Activated CD4-positive, alpha-beta T cell treated with anti-CD3 and anti-CD28 coated beads for 24 hours (primary cell): ENCODE measurements at places on chromosomes 12 and 14.

DNA sequence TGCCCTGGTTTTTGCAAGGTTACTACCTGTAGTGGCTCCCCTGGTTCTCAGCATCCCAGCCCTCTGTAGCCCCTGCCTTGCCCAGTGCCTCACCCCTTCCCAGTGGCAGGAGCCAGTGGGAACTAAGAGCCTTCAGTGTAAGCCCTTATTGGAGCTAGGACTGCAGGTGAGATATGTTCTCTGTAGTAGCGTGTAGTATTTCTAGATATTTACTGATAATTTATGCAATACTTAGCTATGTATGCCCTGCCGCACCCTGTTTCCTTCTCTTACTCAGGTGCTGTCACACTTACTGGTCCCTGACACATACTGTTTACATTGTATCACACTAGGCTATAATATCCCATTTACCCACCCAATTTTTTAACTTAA lies 3.6 kb downstream of the BMAL2 start:
- no peak for DNase-seq

GRCh38 chr14:29926228-29926627 lies 1.4 kb downstream of the PRKD1 start:
- no peak for DNase-seq

DNA sequence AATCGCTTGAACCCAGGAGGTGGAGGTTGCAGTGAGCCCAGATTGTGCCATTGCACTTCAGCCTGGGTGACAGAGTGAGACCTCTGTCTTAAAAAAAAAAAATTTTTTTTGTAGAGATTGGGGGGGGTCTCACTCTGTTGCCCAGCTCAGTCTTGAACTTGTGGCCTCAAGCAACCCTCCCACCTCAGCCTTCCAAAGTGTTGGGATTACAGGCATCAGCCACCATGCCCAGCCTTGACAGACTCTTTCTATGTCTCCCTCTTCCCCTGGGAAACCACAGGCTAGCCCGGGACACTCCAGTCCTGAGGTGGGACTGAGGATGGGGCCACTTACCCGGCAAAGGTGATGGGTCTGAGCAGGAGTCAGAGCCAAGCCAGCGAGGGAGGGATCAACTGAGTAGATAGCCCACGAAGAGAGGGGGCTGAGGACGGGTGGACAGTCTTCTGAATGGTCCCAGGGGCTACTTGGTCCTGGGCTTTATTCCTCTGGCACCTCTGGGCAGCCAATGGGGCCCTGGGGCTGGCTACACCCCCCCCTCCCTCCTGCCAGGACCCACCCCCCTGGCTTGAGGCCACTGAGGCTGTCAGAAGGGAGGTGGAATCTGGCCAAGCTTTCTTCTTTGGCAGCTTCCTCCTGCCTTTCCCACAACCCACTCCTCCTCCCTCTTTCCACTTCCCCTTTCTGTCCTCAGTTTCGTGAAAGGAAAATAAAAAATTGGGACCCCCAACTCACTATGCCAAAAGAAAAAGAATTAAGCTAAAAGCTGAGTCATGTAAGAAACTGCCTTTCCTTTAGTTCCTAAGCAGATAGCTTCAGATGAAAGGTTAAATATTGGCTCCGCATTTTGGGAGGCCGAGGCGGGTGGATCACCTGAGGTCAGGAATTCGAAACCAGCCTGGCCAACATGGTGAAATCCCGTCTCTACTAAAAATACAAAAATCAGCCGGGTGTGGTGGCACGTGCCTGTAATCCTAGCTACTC lies at the start of gene SDS:
Gene SDS, minus strand, starts transcription at position 453 of the 981 bp plus-strand sequence. CDS start 4,179 bp downstream, outside the sequence.
- no peak for DNase-seq

GRCh38 chr12:103672401-103673119 lies 85.5 kb downstream of the STAB2 start:
- DNase-seq, result no peak

DNA sequence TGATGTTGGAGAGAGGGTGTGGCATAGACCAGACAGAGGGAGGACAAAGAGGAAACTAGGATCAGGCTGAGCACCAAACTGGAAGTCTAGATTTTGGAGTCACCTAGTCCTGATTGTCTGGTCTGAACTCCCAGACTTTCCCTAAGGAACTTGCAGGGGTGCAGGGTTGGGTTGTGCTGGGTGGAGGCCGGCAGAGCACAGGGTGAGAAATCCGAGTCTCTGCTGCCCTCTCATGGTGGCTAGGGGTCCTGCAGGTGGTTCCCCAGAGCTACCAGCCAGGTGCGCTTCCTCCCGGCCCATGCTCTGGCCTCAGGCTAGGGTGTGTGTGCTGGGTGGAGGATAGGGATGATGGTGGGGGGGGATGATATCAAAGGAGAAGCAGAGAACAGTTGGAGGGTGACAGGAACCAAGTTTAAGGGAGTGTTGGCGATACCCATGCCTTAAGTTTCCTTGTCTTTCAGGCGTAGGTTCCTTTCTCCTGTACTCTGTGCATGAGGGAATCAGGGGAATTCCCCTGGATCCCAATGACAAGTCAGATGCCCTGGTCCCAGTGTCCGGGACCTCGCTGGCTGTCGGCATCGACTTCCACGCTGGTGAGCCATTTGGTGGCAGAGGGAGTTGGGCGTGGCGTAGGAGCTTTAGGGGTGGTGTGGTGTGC lies 33.5 kb upstream of the NXPH4 start:
- DNase-seq, result peak; percentile 83

- DNase-seq, result no peak
Measured at GRCh38 chr12:94258593-94258992, 110.2 kb downstream of the PLXNC1 start.

- DNase-seq, result no peak
Measured at GRCh38 chr12:81520064-81520945, 238.8 kb downstream of the PPFIA2 start.

DNA sequence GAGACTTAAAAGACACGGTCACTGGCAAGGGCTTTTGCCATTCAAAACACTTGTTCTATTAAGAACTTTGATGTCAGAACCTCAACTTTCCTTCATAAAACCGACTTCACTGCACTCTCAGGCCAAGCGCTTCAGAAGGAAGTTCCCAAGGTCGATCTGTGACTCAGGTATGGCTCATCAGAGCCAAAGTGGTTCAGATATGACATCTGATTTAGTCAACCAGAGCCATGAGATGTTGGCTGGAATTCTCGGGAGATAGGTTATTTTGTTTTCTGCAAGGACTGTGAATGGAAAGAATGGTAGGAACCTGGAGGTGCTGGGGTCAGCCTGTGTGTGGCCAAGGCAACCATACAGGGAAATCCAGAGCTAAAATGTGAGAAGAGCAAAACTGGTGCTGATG lies 445.6 kb downstream of the GLT1D1 start:
- DNase-seq, result no peak

- no peak for DNase-seq
Measured at GRCh38 chr12:15608941-15609340, 180.2 kb downstream of the EPS8 start.
